ENCODE measurements at places on chromosomes 1 and 21.

GRCh38 chr1:207825719-207826556 lies 74.1 kb downstream of the CD46 start:
- no peak for DNase-seq

- DNase-seq = no peak
These were observed 226.4 kb downstream of the TGFB2 start for GRCh38 chr1:218571491-218571890.

GRCh38 chr1:57770772-57771171 lies 346.9 kb upstream of the DAB1 start:
- DNase-seq = no peak

DNA sequence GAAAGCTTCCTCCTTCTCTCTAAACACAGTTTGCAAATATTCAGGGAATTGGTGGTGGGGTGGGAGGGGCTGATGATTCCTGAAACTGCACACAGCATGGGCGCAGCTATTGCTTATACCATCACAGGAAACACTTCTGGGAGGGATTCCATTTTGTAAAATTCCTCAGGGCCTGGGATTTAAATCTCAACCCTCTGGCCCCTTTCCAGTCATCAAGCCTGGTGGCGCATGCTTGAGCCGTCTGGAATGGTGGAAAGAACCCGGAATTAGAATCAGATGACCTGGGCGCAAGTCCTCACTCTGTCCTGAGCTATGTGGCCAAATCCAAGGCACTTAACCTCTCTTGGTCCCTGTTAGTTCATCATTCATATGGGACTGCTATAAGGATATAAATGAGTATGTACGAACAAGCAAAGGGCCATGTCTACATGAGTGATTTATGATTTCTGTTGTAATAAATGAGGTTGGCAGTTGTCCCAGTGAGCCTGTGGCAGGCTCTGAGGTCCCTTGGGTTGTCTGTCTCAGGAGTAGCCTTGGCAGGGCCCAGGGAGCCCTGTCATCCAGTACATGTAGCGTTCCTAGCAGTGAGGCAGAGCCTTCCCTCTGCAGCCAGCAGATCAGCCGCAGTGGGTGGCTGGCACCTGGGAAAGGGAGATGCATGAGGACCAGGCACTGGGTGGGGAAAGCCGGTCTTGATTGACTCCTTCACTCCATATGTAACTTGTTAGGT lies 72.0 kb downstream of the MAN1C1 start:
- DNase-seq = no peak

DNA sequence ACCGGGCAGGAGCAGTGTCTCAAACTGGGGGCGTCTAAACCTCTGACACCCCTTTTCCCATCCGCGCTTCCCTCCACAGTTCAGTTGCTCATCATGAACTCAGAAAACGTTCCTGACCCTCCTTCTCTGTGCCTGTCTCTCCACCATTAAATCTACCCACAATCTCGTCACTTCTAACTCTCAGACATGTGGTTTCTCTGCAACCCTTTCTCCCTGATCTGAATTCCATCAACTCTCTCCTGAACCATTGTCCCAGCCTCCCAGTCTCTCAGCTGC lies 3.8 kb downstream of the TTC34 start:
- DNase-seq = no peak

DNA sequence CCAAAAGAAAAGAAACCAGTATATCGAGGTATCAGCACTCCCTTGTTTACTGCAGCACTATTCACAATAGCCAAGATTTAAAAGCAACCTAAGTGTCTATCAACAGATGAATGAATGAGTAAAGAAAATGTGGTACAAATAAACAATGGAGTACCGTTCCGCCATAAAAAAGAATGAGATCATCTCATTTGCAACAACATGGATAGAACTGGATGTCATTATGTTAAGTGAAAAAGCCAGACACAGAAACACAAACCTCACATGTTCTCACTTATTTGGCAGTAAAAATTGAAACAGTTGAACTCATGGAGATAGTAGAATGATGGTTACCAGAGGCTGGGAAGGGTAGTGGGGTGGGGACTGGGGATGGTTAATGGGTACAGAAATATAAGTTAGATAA lies 4.3 kb upstream of the GNG5 start:
- no peak for DNase-seq

- peak; percentile 28 for DNase-seq
These were observed at the start of gene GNG4 for GRCh38 chr1:235649368-235650163. Gene GNG4, minus strand, starts transcription at chr1:235649784. Its CDS starts 65,946 bp downstream, at chr1:235583838.

DNA sequence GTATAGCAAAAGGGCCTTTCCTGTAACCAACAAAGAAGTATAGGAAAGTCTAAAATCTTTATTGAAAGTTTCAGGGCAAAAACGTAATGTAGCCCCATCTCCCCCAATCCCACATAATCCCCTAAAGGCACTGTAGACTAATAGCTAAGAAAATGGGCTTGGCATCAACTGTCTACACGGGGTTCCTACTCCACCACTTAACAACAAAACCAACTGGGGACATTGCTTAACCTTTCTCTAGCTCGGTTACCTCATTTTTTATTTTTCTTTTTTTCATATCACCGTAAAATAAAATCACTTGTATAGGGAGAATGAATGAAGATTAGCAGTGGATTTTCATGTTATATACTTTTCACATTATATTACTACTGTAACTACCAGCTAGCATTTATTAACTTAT lies 12.3 kb downstream of the MACF1 start:
- no peak for DNase-seq
